ENCODE measurements at places on chromosomes 16 and 17. TPM values are rescaled to one million over a fixed set of nuclear protein-coding genes. Genes with fewer than 3 reads are reported as not detected.
A peak's percentile ranks its signal among the peaks of the same experiment; 100 is the strongest.

DNA sequence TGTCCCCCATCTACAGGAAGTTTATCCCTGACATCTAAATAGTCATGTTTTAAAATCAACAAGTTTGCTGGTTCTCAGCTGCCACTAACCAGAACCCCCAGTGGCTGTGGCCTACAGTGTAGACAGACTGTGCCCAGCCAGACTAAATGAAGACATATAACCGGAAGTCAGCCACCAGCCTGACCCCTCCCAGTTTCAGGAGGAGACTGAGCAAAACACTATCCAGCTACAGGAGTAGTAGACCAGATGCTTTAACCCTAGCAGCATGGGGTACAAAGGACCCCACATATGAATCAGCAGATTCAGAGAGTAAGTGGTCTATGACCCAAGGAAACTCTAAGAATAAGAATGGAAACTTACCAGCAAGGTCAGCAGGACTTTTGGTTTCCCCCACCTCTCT lies 83.4 kb downstream of the HIC1 start:
- DNase-seq, result no peak

The RTN4RL1 gene
- 2.0 TPM for total RNA-seq

The ZPBP2 gene
- not detected for total RNA-seq

- DNase-seq, result peak; percentile 84
Measured at GRCh38 chr17:75848523-75849278, 4.5 kb upstream of the UNC13D start.

The C17orf78 gene
- total RNA-seq, result not detected

- DNase-seq, result no peak
Measured at GRCh38 chr17:83175822-83176622, 96.6 kb downstream of the METRNL start.

The SSTR5 gene
- not detected for total RNA-seq

All from activated T-cell treated with anti-CD3 and anti-CD28 coated beads, Interleukin-2, amount 50 U/mL, for 4 hours (primary cell).